Stimulated activated CD8-positive, alpha-beta memory T cell treated with anti-CD3 and anti-CD28 coated beads, Interleukin-2, amount 100 ng/mL, for 48 hours (primary cell): ENCODE measurements at places on chromosomes 4 and X.

- no peak for DNase-seq
Observed at GRCh38 chr4:109877400-109877799, 29.5 kb downstream of the LRIT3 start.

DNA sequence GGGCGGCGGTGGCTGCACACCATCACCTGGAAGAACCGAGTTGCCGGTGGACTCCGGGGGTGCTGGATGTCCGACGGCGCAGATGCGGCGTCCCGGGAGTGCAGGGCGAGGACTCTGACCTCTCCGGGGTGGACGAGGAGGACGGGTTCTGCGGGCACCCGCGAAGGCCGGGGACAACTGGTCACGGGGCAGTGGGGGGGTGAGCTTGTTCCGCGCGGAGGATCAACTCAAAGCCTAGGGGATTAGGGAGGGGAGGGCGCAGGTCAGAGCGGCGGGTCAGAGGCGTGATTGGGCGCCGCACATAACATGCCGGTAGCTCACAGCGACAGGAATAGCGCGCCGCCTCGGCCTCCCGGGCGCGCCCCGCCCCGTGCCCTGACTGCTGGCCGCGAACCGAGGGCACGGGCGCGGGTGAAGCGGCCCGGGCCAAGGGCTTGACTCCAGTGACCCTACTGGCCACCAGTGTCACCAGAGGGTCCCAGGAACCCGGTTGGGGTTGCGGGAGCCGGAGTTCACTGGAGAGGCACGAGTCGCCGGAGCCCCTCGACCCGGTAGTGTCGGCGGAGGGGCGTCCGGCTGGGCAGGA lies at the start of gene KLHL34:
KLHL34 (minus strand) TSS at position 179 of the 586 bp plus-strand sequence. CDS start 542 bp downstream, outside the sequence.
- no peak for DNase-seq

GRCh38 chr4:66556651-66557278 lies 886.5 kb upstream of the EPHA5 start:
- no peak for DNase-seq

DNA sequence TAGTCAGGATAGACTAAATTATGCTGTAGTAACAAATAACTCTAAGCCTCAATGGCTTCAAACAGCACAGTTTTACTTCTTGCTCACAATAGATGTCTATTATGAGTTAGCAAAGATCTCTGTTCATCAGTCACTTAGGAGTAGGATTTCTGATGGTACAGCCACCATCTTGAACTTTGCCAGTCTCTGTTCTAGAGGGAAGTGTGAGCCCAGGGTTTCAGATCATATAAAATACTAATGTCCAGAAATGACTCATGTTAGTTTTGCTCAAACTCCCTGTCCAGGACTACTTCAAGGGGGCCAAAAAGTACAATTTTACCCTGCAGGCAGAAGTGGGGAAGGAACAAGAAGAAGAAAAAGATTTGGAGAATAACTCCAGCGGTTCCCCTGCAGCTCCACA lies 77.1 kb upstream of the LSM6 start:
- no peak for DNase-seq

DNA sequence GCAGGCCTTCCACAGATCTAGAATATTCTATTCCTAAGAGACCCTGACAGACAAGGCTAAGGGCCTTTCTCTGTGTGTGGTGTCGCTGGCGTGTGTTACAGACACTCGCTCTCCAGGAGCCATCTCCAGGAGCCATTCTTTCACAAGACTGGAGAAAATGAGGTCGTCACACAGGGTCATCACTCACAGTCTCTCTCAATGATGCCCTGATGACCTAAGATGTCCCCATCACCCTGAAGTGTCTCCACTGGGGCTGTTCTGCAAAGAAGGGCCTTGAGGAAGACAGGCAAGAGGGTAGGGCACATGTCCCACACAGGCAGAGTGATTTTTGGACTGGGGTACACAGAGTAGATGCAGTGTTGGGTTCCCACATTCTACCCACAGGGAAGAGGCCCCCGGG lies 34.7 kb downstream of the ZFYVE28 start:
- no peak for DNase-seq

DNA sequence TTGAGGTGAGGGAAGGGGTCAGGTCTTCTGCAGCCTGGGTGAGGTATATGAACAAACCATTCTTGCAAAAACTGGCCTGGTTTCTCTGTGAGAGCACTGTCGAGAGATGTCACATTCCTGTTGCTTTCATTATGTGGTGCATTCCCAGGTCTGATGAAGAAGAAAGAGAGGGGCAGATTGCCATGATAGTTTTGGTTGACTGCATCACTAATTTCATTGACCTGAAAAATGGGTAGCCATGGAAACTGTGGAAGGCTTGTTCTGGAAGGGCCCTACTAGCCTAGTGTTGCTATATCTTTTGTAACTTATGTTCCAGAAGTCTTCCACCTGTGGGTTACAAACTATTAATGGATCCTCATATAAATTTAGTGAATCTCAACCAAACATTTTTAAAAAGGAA lies 32.9 kb upstream of the CYBB start:
- no peak for DNase-seq

DNA sequence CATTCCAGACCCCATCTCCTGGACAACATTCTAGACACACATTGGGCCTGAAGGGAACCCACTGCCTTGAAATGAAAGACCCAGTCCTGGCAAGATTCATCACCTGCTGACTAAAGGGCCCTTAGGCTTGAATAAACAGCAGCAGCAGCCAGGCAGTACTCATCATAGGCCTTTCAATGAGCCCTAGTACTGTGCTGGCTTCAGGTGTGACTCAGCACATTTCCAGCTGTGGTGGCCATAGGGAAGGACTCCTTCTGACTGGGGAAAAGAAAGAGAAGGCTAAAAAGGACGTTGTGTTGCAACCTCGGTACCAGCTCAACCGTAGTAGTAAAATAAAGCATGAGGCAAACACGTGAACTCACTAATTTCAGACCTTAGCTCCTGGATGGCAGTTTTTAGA lies 344.0 kb downstream of the ACTRT1 start:
- no peak for DNase-seq
